ENCODE measurements at places on chromosomes 16 and 17.

DNA sequence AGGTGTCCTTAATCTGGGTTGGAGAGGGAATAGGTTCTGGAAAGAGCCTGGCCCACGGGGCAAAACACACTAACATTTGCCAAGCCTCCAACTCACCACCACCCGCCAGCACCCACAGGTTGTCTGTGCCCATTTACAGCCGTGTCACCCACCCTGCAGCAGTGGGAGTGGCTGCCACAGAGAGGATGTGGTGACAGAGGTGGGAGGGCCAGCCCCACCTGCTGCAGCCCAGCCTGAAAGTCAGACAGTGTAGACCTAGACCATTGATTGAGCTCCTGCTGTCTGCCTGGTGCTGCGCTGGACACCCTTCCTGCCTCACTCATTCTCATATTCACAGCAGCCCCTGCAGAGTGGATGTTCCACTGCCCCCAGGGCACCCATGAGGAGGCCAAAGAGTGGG lies 44.7 kb downstream of the IL21R start:
- no peak for DNase-seq

GRCh38 chr17:31700973-31701372 lies 158.1 kb downstream of the COPRS start:
- DNase-seq, result no peak

DNA sequence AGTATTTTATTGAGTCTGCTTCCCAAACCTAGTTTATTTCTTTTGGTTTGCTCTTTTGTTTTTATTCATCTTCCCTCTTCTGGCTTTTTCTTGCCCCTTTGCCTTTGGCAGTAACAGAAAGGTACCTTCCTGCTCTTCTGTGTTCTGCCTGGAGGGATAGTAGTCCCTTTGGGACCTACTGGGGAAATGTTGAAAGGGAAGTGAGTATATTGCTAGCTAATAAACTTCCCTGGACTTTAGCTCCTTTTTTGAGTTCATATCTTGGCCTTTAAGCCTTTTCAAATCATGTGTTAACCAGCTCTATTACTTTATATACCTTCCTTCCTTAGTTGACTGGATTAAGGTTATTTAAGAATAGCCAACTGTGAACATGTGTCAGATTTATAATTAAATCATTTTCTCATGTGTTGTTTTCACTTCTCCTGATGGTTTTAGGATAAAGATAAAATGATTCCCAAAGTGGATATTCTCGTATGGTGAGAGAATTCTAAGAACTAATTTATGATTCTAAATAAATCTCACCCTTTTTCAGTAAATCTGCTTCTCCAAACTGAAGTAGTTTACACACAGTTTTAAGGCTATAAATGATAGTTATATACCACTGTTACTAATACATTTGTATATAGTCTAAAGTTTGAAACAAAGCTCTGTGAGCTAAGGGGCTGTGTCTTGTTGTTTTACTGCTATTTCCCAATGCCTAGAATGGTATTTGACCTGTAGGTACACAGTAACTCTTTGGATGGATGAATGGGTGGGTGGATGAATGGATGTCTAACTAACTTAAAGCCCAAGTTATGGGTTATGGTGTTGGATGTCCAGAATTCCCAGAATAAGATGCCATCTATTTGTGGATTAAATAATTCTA lies 45.7 kb downstream of the OMG start:
- no peak for DNase-seq

DNA sequence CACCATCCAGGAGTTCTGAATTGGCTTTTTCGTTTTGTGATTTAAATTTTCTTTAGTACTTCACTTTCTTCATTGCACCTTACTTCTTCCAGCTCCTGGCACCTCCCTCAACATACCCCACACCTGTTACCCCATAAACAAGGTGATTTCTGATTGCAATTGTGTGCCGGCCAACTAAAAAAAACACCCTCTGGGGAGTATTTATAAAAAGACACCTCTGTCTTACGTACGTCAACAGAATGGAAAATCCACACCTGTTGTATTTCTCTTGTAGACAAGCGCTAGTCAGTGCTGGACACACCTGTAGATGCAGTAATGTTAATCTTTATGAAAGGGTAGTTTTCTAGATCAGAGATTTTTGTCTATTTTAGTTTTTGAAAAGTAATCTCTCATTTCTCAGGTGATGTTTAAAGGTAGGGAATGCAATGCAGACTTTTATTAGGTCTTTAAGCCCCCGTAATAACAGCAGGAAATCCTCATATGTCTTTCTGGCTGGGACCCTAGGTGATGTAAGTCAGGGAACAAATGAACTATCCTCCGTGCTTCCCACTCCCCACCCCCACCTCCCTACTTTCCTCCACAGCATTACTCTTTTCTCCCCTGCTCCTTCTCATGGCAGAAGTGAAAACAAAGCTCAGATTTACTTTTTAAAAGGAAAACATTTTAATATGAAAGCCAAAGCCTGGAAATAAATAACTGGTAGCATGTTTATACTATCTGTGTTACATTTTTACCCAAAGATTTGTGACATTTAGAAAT lies 4.2 kb downstream of the MSI2 start:
- DNase-seq, result no peak

GRCh38 chr17:50102164-50102991 lies 7.2 kb downstream of the PDK2 start:
- no peak for DNase-seq

DNA sequence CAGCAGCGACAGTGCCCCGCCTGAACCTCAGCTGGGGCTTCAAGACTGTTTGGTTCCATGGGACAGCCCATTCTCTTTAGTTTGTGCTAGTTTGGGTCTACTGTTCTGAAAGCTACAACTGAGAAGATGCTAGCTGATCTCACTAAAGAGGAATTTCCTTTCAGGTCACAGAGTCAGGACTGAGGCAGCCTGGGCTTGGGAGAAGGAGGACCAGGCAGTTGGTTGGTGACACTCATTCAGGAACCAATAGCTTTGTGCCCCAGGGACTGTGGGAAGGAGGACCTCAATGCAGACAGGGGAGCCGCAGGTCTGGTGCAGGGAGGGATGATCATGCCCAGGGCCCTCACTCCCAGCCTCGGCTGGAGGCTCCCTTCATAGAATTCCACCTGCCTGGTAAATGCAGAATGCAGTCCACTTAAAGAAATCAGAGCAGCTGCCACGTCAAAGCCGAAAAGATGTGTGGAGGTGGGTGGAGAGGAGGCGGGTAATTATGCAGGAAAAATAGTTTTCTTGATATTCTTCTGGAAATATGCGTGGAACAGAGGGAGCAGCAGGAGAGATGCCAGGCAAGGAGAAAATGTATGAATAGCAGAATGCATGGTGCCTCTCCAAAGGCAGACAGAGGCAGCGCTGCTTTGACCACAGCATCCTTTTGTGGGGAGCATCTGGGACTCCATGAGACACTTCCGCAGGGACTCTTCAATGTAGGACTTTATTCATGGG lies 32.6 kb upstream of the ZFP90 start:
- DNase-seq, result no peak

DNA sequence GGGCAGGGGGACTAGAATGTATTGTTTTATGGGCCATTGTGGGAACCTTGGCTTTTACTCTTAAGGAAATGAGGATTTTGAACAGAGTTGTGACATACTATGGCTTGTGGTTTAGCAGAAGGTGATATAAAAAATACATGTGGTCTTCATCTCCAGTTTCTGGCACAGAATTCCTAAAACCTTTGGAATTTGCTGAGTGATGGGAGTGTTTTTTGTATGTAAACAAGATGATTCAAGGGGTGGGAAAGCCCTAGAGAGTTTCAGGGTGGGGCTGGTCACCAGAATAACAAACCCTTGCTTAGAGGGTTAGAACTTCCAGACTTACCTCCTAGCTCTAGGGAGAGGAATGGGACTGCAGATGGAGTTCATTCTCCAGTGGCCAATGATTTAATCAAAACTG lies 316.1 kb downstream of the PHKB start:
- DNase-seq, result peak; percentile 5

DNA sequence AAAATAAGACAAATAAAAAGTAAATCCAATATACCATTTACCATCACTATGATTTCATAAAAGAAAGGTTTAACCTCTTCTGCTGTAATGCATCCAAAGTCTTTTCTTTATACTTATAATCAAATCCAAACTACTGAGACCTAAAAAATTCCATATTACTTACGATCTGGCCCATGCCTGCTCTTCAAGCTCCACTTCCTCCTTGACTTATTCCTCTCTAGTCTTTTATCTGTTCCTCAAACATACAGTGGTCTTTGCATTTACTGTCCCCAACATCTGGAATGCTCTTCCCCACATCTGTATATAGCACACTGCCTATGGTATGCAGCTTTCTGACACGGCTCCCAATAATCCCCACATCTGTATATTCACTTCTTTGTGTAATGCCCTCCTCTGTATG lies 33.8 kb downstream of the PCTP start:
- no peak for DNase-seq

- no peak for DNase-seq
These were observed 2.5 kb upstream of the ARL6IP1 start for GRCh38 chr16:18803569-18804462.

GRCh38 chr17:42198897-42199296 lies 4.6 kb upstream of the GHDC start:
- DNase-seq, result no peak
